ENCODE measurements at places on chromosomes 1 and 21.

DNA sequence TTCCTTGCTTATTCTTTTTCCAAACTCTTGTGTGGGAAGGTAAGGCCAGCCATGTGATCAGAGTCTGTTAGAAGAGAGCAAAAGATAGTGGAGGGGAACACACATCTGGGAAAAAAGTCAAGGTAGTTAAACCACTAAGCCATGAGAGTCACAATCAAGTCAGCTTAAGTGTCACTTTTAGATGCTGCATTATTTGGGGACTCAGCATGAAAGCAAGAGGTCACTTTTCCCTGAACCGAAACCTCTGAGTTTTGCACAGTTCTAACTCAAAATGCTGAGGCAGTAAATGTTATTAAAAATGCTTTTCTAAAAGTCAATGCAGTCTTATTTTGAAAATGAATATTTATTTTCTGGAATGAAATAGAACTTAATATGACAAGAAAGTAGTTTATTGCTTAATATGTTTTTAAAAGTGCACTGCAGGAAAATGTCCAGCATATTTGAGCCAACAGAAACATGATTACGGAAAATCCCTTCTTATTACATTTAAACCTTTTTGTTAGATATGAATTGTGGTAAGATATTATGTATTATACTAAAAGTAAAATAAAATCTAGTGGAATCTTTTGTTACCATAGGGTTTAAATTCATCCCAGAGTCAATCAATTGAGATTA lies 69.3 kb downstream of the RBM11 start:
- no peak for DNase-seq

DNA sequence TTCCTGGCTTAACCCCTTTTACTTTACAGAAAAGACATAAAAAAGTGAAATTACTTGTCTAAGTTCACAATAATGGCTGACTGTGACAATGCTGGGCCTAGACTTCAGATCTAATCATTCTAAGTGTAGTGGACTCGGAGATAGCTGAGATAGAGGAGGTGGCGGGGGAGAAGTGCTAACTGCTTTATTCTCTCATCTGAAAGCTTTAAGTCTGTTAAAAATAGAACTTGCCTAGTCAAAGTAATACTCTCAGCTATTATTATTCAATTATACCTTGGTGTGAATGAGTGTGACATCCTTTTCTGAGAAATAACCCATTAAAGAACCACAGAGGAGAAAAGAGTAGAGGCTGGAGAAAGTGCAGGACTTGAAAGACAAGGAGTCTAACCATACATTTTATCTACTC lies 96.1 kb upstream of the OLIG2 start:
- DNase-seq = no peak

GRCh38 chr21:32777269-32777668 lies 5.7 kb upstream of the PAXBP1 start:
- no peak for DNase-seq

DNA sequence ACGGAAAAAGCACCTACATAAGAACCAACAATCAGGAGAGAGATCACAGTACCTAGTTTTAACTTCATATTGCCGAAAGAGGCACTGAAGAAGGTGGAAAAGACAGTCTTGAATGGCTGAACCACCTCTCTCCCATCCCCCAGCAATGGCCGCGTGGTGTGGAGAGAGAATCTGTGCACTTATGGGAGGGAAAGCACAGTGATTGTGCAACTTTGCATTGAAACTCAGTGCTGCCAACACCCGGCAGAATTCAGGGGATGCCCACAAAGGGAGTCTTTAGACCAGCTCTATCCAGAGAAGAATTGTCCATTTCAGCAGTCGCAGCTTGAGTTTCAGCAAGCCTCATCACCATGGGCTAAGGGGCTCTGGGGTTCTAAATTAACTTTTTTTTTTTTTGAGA lies 186.3 kb upstream of the USP25 start:
- DNase-seq = peak; percentile 8

DNA sequence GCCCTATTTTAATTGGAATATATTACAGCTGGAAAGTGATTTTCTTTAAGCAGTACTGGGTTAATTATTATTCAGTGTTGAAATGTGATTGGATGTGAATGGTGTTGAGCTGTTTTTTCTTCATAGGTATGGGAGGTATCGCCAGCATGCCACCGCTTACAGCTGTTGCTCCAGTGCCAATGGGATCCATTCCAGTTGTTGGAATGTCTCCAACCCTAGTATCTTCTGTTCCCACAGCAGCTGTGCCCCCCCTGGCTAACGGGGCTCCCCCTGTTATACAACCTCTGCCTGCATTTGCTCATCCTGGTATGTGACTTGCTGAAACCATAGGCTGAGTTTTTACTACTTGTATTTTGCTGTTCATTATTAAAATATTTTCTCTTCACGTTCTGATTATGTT lies 107.7 kb downstream of the ITSN1 start:
- DNase-seq = no peak

DNA sequence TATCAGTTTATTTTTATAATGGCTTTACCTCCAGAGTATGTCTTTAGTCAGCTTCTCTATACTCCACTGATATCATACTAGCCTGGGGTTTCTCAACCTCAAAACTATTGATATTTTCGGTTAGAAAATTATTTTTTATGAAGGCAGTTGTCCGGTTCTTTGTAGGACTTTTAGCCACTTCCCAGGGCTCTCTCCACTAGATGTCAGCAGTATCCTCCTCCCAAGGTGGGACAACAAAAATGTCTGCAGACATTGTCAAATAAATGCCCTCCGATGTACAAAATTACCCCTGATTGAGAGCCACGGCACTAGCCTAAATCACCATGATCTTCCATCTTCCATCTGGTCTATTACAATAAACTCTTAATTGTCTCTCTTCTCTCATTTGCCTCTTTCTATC lies 4.1 kb upstream of the GRIK1 start:
- DNase-seq = no peak

DNA sequence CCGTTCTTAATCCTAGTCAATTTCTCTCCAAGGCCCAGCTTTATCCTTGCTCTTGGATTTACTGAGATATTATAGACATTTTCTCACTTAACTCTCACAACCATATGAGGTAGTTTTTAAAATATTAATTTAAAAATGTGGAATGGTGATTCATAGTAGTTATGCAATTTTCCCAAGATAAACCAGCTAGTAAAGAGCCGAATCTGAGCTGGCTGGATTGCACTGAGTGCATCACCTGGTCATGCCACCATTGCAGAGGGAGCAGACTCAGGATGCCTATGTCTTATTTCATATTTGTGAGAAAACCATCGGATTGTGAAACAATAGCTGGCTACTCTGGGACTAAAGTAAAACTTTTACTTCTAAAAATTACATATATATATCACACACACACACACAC lies 494.0 kb downstream of the KCNT2 start:
- DNase-seq = no peak

GRCh38 chr1:29984166-29984861 lies 739.1 kb downstream of the MATN1 start:
- DNase-seq = no peak

DNA sequence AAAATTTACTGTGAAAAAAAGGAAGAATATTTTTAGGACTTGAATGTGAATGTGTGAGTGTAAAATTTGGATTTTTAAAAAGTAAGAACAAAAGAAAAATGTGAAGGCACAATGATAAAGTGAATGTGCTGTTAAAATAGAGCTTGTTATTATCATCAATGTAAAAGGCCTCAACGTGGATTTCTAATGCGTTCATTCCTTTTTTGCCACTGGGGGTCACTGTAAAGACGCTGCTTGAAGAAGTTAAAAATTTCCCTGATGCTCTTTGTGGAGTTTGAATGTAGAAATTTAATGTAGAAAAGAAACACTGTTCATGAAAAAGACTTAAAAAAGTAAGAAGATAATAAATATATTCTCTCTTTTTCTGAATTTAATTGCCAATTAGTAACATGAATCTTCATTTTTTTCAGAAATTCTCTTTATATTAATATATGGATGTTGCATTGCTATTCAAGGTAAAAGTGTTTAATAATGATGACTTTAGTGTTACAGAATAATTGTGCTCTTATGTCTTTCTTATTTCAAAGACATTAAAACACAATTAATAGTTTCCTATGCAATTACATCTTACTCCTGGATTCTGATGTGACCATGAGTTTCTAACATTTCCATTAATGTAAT lies 161.5 kb downstream of the DNM3 start:
- peak; percentile 71 for DNase-seq

- peak; percentile 90 for DNase-seq
Measured at GRCh38 chr1:27568300-27569087, 35.5 kb downstream of the AHDC1 start.

GRCh38 chr21:17585875-17586450 lies 26.7 kb downstream of the BTG3 start:
- DNase-seq = peak; percentile 81

DNA sequence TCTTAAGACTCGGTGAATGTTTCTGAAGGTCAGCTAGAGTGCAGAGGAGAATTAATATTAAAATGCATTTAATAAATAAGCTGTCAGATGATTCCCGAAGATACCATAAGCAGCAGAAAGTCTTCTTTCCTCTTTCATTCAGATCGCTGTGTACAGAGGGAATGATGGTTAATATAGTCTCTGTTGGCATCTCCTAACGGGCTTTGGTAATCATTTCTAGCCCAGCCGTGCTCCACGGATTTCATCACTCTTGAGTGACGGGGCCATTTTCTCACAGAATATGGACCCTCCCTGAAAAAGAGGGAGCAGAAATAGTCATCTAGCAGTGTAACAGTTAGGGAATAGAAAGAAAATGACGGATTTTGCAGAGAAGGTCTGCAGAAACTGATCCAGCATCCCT lies 103.1 kb downstream of the ST6GALNAC3 start:
- DNase-seq = no peak

- no peak for DNase-seq
Measured at GRCh38 chr1:162536511-162536910, 25.0 kb upstream of the UAP1 start.

- DNase-seq = no peak
Measured at GRCh38 chr1:60898987-60899386, 183.4 kb upstream of the NFIA start.

DNA sequence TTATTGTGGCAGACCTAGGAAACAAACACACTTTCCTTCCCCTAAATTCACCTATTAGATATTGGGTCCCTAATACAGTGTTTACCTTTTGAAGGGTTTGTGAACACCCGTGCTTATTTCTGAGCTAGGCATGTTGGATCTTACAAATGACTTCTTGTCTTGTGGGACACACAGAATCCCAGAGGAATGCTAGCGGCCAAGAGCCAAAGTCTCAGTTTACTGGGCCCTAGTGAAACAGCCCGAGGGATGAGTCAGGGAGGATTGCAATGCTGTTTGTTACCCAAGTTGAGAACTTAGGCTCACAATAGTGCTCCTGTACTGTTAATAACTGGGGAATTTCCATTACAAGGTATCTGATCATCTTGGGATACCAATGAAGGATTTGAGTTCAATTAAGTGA lies 100.1 kb upstream of the AKT3 start:
- no peak for DNase-seq

- DNase-seq = no peak
Measured at GRCh38 chr1:48495911-48496310, 23.9 kb upstream of the SPATA6 start.

DNA sequence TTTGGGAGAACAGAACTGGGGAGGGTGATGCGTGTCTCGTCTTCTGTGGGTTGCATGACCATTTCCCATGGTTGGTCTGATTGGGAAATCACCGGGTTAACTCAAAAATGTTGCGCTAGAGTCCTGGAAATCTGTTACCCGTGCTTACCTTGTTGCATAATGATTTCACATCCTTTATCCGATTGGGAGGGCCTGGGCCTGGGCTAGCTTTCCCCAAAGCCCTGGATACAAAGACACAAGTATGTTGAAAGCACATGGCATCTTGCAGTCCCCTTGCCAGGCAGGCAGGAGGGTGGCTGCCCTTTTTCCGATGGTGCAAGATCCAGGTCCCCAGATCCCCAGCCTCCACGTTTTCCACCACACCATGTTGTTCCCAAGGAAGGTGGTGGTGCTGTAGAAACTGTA lies 582 bp downstream of the TRPM2 start:
- peak; percentile 79 for DNase-seq

- no peak for DNase-seq
Measured at GRCh38 chr1:230291731-230292620, 134.2 kb downstream of the PGBD5 start.

GRCh38 chr1:245255783-245256182 lies 101.0 kb downstream of the KIF26B start:
- DNase-seq = peak; percentile 77

Measured in suppressor macrophage treated with lipopolysaccharide for 1 hour (primary cell).